Thyroid gland (tissue), 4 donors: ENCODE measurements at places on chromosomes 5 and 9.

DNA sequence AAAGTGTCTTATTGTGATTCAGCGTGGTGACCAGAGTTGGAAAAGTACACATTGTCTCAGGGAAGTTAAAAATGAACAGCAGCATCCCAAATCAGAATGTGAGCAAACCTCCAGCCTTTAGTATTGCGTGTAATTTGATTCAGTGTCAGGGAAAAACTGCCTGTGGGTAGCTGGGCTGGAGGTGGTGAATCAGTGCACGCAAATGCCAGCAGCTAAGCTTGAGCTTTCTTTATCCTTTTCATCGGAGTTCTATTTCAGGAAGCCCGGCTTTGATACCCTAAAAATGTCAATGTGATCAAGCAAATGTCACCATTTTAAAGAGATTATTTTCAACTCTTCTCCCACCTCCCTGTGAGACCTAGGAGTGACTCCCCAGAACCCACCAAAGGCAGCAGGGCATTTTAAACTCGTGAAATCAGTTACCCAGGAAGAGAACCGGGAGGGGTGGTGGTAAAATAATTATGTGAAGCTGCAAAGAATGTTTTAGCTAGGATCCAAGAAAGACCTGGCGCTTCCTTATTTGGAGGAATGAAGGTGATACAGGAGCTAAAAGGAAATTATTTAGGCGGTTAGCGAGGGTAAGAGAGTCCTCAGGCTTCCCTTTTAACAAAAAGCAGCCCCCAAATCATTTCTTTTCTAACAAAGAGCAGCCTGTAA, 25.7 kb upstream of the C5orf47 start:
- no peaks in the 10 kb centered on the region for H3K27me3 ChIP-seq
- DNase-seq: no peak
- no peak overlapping the region for H3K4me3 ChIP-seq
- no peaks in the 10 kb centered on the region for H3K36me3 ChIP-seq
- H3K4me1 ChIP-seq: peaks cover 44% of the 10 kb centered on the region

DNA sequence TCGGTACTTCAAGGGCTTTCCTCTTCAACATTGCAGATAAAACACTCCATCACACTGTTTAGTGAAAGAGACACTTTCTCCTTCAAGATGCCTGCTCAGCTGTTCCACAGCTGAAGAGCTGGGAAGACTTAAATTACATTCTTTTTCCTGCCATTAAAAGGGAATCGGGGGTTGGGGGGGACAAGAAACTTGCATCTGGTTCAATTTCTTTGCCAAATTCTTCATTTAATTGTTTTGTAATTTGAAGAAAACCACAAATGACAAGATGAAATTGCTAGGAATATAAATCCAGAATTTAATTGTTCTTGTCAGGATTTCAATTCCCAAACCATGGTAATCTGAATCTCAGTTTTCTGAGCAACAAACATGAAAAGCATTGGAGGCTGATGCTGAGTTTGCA, 478.3 kb downstream of the EBF1 start:
- DNase-seq: no peak
- peaks cover 15% of the 10 kb centered on the region for H3K4me1 ChIP-seq

GRCh38 chr9:125235804-125236519, 5.2 kb downstream of the HSPA5 start:
- H3K27me3 ChIP-seq: no peaks in the 10 kb centered on the region
- peaks cover 50% of the 10 kb centered on the region for H3K4me1 ChIP-seq
- H3K27ac ChIP-seq: no peak overlapping the region
- DNase-seq: no peak
- no peak overlapping the region for H3K4me3 ChIP-seq
- H3K36me3 ChIP-seq: peaks cover 42% of the 10 kb centered on the region

DNA sequence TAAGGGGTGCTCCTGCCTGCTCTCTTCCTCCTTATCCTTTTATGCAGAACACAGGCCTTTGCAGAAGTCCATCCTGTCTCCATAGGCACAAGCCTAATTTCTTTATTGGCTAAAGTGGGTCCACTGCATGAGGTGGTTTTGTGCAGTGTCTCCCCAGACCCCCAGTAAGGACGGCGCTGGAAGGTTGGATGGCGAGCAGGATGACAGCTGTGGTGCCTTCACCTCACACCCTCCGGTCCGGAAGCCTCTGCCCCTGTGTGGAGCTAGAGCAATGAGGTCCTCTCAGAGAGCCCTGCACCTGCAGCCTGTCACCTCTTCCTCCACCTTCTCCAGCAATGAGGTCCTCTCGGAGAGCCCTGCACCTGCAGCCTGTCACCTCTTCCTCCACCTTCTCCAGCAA, 393.7 kb upstream of the IRX1 start:
- H3K27me3 ChIP-seq: no peaks in the 10 kb centered on the region
- DNase-seq: no peak
- H3K4me1 ChIP-seq: no peaks in the 10 kb centered on the region
- no peak overlapping the region for H3K27ac ChIP-seq
- no peaks in the 10 kb centered on the region for H3K36me3 ChIP-seq
- no peak overlapping the region for H3K4me3 ChIP-seq

- peaks cover 27% of the 10 kb centered on the region for H3K4me1 ChIP-seq
- H3K27ac ChIP-seq: peak overlapping the region; percentile 73
- peaks cover 31% of the 10 kb centered on the region for H3K36me3 ChIP-seq
- no peaks in the 10 kb centered on the region for H3K27me3 ChIP-seq
- peak overlapping the region; percentile 89 for H3K4me3 ChIP-seq
Measured at GRCh38 chr5:179795049-179795862, 1.5 kb downstream of the LTC4S start.

DNA sequence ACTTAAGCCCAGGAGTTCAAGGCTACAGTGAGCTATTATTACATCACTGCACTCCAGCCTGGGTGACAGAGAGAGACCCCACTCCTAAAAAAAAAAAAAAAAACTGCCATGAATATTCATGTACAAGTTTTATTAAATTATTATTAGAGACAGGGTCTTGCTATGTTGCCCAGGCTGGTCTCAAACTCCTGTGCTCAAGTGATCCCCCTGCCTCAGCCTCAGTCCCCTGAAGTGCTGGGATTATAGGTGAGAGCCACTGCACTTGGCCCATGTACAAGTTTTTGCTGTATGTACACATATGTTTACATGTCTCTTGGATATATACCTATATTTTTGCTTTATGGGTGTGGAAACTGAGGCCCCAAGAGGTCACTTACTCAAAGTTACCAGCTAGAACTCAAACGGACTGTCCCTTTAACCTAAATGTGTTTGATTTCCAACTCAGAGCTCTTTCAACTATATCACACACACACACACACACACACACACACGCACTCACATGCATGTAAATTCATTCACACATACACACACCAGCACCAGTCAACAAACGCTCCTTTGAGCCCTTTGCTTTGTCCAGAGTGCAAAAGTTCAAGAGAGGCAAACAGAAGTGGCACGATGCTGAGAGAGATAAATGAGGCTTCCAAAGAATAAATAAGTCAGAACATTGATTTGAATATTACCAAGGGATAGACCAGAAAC, 42.3 kb upstream of the STRBP start:
- no peak overlapping the region for H3K27ac ChIP-seq
- no peak for DNase-seq
- H3K4me1 ChIP-seq: no peaks in the 10 kb centered on the region
- H3K27me3 ChIP-seq: no peaks in the 10 kb centered on the region
- no peak overlapping the region for H3K4me3 ChIP-seq
- no peaks in the 10 kb centered on the region for H3K36me3 ChIP-seq

GRCh38 chr9:100108559-100108958, 9.5 kb downstream of the INVS start:
- peaks cover 17% of the 10 kb centered on the region for H3K36me3 ChIP-seq
- DNase-seq: no peak
- no peaks in the 10 kb centered on the region for H3K27me3 ChIP-seq
- no peak overlapping the region for H3K4me3 ChIP-seq
- peaks cover 9% of the 10 kb centered on the region for H3K4me1 ChIP-seq
- H3K27ac ChIP-seq: no peak overlapping the region

DNA sequence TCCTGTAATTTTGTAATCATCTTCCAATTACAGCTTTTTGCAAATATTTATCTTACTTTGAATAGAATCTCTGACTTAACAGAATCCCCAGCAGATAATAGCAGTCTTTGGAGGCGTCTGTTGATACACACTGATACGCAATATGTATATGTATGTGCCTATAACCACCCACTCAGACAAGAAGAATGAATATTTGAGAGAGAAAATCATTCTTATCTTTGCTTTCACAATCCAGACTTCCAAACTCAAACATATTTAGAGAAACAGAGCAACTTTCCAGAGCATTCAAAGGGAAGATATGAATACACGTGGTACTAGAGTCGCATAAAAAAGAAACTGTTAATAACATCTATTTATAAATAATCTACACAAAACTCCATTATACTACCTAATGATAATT, 6.1 kb downstream of the RORB start:
- H3K27me3 ChIP-seq: no peaks in the 10 kb centered on the region
- no peak overlapping the region for H3K27ac ChIP-seq
- no peak overlapping the region for H3K4me3 ChIP-seq
- H3K36me3 ChIP-seq: no peaks in the 10 kb centered on the region
- H3K4me1 ChIP-seq: peaks cover 14% of the 10 kb centered on the region

DNA sequence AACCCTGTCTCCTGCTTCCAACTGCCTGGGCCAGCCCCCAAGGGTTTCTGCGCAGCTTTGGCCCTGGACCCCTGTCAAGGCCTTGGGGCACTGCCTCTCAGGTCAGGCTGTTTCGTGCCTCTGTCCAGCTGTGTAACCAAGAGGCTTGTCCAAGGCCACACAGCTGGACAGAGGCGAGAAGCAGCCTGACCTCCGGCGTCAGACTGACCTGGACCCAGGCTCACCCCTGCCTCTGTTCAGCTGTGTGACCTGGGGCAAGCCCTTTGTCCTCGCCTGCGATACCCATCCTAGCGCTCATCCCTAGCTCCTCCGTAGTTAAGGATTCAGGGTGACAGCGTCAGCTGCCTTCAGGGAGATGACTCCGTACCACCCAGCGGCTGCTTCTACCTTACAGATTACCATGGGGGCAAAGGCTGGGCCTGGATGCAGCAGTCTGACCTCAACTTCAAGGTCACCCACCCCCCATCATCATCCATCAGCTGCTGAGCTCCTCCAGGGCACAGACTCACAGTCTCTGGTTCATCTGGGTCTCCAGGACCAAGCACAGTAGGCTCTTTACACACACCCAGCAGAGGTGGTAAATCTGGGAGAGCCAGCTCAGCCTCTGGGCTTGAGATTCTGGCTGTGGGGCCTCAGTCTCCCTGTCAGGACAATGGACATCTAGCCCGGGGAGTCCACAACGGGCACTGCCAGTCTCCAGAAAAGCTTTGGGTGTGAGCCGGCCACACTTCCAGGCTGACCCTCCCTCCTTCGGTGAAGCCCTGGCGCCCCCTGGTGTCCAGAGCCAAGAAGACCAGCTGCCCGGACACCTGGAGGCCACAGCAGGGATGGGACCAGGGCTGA, 7.9 kb downstream of the AK1 start:
- peak; percentile 84 for DNase-seq
- peaks cover 19% of the 10 kb centered on the region for H3K4me1 ChIP-seq
- no peak overlapping the region for H3K27ac ChIP-seq
- no peaks in the 10 kb centered on the region for H3K36me3 ChIP-seq

- no peak for DNase-seq
- H3K4me3 ChIP-seq: no peak overlapping the region
- no peaks in the 10 kb centered on the region for H3K4me1 ChIP-seq
- no peak overlapping the region for H3K27ac ChIP-seq
- no peaks in the 10 kb centered on the region for H3K27me3 ChIP-seq
- H3K36me3 ChIP-seq: no peaks in the 10 kb centered on the region
Measured at GRCh38 chr5:165525271-165525670, 2019.9 kb downstream of the MAT2B start.

GRCh38 chr5:76403766-76404222, 709 bp downstream of the IQGAP2 start:
- H3K27me3 ChIP-seq: no peaks in the 10 kb centered on the region
- H3K4me3 ChIP-seq: peak overlapping the region; percentile 75

DNA sequence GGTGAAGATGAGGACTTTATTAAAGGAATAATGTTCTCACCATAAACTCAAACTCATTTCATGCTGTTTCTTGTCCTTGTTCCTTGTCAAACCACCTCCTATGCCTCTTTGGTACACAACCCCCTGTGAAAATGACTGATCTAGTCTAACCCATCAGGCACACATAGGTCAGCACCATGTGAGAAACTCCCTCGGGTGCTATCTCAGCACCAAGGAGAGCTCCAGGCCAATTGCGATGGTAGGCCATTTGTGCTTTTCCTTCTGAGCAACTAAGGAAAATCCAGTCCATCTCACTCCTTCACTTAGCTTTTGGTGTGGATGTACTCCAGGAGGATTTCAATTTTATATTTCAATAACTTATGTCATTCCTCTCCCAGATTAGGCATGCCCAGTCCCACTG, 199.8 kb downstream of the ZNF608 start:
- H3K27me3 ChIP-seq: no peaks in the 10 kb centered on the region
- no peak overlapping the region for H3K4me3 ChIP-seq
- H3K4me1 ChIP-seq: no peaks in the 10 kb centered on the region
- no peak for DNase-seq
- H3K27ac ChIP-seq: no peak overlapping the region
